ENCODE measurements at places on chromosomes 2 and 18. TPM values are rescaled to one million over a fixed set of nuclear protein-coding genes. Genes with fewer than 3 reads are reported as not detected.

The ITGA6 gene
- total RNA-seq, result 0.68 TPM

The RTN4 gene
- 86.9 TPM for total RNA-seq

The INPP4A gene
- 45.0 TPM for total RNA-seq

The QPCT gene
- total RNA-seq, result 2.1 TPM

The COLEC12 gene
- not detected for total RNA-seq

The INSIG2 gene
- total RNA-seq, result 35.2 TPM

The GTF2A1L gene
- not detected for total RNA-seq

The LBX2 gene
- 0.36 TPM for total RNA-seq

The POTEJ gene
- total RNA-seq, result not detected

The FAM210A gene
- total RNA-seq, result 42.3 TPM

The CXCR1 gene
- total RNA-seq, result not detected

The VSNL1 gene
- total RNA-seq, result not detected

The CPO gene
- not detected for total RNA-seq

The CNOT11 gene
- 69.6 TPM for total RNA-seq

The SERPINB11 gene
- not detected for total RNA-seq

The CCDC150 gene
- total RNA-seq, result 18.2 TPM

GRCh38 chr2:145350011-145350410, 830.1 kb upstream of the ZEB2 start:
- H3K4me3 ChIP-seq, result no peak overlapping the region
- no peaks in the 10 kb centered on the region for H3K27me3 ChIP-seq
- no peaks in the 10 kb centered on the region for H3K4me1 ChIP-seq
- no peak overlapping the region for H3K27ac ChIP-seq
- DNase-seq, result no peak
- H3K36me3 ChIP-seq, result no peaks in the 10 kb centered on the region

GRCh38 chr2:23380562-23381065, 4.4 kb upstream of the KLHL29 start:
- H3K27ac ChIP-seq, result peak overlapping the region; percentile 51
- H3K27me3 ChIP-seq, result peaks cover 62% of the 10 kb centered on the region
- peak; percentile 74 for DNase-seq
- peaks cover 1% of the 10 kb centered on the region for H3K36me3 ChIP-seq
- peaks cover 22% of the 10 kb centered on the region for H3K4me1 ChIP-seq

DNA sequence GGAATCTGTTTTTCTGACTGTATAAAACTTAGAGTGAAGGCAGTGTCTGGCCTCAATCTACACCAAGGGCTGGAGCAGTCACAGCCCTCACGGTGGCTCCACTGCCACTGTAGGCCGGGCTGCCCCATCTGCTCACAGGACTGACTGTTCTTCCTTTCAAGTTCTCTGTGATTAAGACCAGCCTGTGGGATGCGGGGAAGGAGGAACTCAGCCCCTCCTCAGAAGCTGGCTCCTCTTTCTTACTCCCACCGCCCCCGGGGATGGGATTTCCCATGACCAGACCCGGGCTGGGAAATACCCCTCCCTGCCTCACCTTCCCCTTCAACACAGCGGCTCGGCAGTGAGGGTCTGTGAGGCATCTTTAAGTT, 106.0 kb downstream of the COPS8 start:
- DNase-seq, result no peak
- H3K36me3 ChIP-seq, result no peaks in the 10 kb centered on the region

GRCh38 chr2:133602538-133602937, 34.3 kb upstream of the NCKAP5 start:
- DNase-seq, result no peak
- H3K4me3 ChIP-seq, result no peak overlapping the region
- H3K27me3 ChIP-seq, result no peaks in the 10 kb centered on the region
- no peaks in the 10 kb centered on the region for H3K36me3 ChIP-seq

DNA sequence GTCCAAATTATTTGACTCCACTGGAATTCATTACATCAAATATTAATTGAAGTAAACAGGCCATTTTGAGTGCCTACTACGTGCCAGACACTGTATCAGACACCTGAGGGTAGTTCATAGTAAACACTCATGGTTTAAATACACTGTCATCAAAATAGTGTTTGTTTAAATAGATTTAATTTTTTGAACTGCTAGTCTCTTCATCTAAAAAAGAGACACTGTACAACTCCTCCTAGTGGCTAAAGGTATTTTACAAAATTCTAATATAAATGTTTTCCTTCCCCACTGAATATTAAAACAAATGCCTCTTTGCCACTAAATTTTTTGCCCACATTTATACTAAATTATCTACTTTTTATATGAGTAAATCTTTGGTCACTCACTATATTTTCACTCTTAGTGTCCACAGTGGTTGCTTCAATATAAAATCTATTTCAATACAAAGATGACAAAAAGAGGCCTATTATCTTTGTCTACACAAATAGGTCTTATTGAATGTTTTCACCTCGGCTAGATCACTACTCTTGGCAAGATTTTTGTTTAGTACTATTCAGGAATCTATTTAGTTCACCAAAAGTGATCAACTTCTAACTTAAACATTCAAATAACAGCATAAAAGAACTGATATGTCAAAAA, 122.1 kb downstream of the TMEM247 start:
- peak; percentile 26 for DNase-seq
- peaks cover 7% of the 10 kb centered on the region for H3K36me3 ChIP-seq
- H3K4me3 ChIP-seq, result no peak overlapping the region
- no peaks in the 10 kb centered on the region for H3K27me3 ChIP-seq
- no peaks in the 10 kb centered on the region for H3K4me1 ChIP-seq

GRCh38 chr18:45481821-45482220, 133.5 kb upstream of the SLC14A2 start:
- no peak overlapping the region for H3K4me3 ChIP-seq
- H3K36me3 ChIP-seq, result no peaks in the 10 kb centered on the region
- H3K4me1 ChIP-seq, result no peaks in the 10 kb centered on the region
- no peak overlapping the region for H3K27ac ChIP-seq

DNA sequence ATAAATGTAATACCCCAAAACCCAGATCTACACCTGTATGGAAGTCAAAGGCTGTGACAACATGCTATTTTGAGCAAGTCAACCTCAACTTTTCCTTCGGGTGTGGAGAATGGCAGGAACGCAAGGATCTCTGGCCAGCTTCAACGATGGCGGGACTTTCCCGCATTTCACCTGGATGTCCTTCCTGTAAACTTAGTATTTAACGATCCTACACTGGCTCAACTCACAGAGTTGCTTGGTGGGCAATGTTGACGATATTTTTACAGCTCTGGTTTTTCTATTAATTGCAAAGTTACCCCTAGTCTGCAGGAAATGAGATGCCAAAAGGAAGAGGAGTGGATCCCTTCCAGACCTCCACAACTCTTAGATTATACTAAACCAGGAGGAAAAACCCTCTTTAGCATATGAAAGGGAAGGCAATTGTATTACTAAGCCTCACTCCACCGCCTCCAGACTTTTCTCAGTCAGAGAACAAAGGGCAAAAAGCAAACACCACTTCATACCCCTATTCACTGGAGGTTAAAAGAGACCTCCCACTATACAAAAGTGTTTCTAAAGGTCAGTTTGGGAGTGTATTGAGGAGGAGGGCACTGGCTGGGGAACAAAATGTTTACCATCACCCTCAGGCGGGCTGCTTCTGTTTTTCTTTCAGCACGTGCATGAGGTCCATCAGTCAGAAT, 56.5 kb upstream of the ACVR1 start:
- no peaks in the 10 kb centered on the region for H3K36me3 ChIP-seq
- no peak overlapping the region for H3K27ac ChIP-seq
- no peak overlapping the region for H3K4me3 ChIP-seq
- peaks cover 3% of the 10 kb centered on the region for H3K4me1 ChIP-seq
- no peak for DNase-seq

DNA sequence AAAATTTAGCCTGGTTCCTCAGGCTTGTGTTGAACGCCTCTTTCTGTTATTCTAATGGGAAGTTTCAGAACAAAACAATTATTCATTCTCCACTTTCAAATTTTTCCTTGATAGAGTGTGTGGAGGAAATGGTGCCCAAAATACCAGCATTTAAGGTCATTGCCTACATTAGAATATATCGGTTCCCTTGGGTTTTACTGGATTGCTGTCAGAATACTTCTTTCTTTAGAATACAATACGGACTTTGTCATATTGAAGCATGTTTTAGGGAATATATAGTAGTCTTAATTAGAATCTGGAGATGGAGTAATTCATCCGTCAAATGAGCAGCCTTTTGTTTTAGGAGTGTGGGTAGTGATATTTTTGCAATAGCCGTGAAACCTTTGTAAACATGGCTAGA, 13.3 kb downstream of the LIMS1 start:
- H3K36me3 ChIP-seq, result peaks cover 13% of the 10 kb centered on the region
- H3K4me1 ChIP-seq, result peaks cover 6% of the 10 kb centered on the region
- no peak for DNase-seq
- no peak overlapping the region for H3K27ac ChIP-seq
- no peaks in the 10 kb centered on the region for H3K27me3 ChIP-seq
- H3K4me3 ChIP-seq, result no peak overlapping the region

- no peak overlapping the region for H3K4me3 ChIP-seq
- no peaks in the 10 kb centered on the region for H3K4me1 ChIP-seq
- no peak overlapping the region for H3K27ac ChIP-seq
- H3K36me3 ChIP-seq, result no peaks in the 10 kb centered on the region
- DNase-seq, result no peak
- H3K27me3 ChIP-seq, result peaks cover 12% of the 10 kb centered on the region
Observed at GRCh38 chr2:160028431-160029269, 33.8 kb downstream of the PLA2R1 start.

GRCh38 chr2:239253264-239253663, 147.6 kb downstream of the HDAC4 start:
- H3K27me3 ChIP-seq, result no peaks in the 10 kb centered on the region
- no peak overlapping the region for H3K4me3 ChIP-seq
- peaks cover 46% of the 10 kb centered on the region for H3K36me3 ChIP-seq
- peaks cover 50% of the 10 kb centered on the region for H3K4me1 ChIP-seq
- DNase-seq, result no peak

DNA sequence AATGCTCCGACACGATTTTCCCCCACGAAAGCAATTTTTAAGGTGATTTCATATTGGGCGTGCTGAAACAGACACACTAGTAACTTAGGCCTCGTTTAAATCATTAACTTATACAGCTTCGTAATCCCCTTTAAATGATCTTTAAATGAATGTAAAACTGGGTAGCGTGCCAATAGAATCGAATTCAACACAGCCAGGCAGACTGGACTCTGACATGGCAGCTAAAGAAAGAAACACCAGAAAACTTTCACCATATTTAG, 2.4 kb upstream of the ID2 start:
- DNase-seq, result no peak
- peak overlapping the region; percentile 68 for H3K27ac ChIP-seq
- H3K4me3 ChIP-seq, result peak overlapping the region; percentile 98
- peaks cover 33% of the 10 kb centered on the region for H3K4me1 ChIP-seq
- H3K36me3 ChIP-seq, result peaks cover 28% of the 10 kb centered on the region

GRCh38 chr18:3319399-3319798, 57.5 kb downstream of the MYL12B start:
- no peak overlapping the region for H3K27ac ChIP-seq
- H3K4me3 ChIP-seq, result no peak overlapping the region
- H3K36me3 ChIP-seq, result no peaks in the 10 kb centered on the region
- DNase-seq, result peak; percentile 52
- H3K4me1 ChIP-seq, result peaks cover 9% of the 10 kb centered on the region

DNA sequence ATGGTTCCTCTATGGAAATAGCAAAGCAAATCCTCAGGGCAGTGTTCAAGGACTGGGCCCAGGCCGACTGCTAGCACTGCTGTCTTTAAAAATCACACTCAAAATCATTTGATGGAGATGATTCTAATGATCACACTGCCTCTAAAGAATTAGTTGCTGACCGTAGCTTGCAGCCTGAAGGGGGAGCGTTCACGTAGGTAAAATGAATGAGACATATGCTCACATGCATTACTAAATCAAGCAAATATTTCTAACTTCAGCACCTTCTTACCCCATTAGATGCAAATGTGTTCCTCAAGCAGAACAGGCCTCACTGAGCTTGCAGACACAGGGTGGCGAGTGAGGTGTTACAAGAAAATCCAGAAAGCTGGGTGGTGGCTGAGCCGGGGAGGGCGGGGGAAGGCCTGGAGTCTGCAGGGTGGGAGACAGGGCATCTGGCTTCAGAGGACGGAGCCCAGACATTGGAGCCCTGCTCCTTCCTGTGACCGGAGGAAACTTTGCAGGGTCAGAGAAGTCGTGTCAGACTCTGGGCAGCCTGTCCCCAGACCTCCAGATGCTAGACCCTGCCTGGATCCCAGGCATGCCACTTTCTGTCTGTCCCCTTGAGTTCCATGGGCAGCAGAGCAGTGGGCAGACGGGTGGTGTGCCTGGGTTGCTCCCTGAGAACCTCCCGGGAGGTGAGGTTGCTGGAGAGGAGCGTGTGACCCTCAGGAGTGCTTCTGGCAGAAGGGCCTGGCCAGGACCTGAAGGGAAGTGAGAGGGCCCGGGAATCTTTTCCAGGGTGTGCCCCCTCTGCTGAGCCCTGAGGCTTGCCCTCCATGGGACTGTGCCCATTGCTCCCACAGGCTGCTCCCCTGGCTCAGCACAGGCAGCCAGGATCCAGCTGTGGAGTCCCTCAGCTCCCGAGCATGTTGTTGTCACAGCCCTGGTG, 7.1 kb upstream of the NPPC start:
- no peak overlapping the region for H3K27ac ChIP-seq
- no peaks in the 10 kb centered on the region for H3K36me3 ChIP-seq
- H3K27me3 ChIP-seq, result peaks cover 14% of the 10 kb centered on the region
- H3K4me1 ChIP-seq, result no peaks in the 10 kb centered on the region

GRCh38 chr2:119174993-119175347, 16.4 kb upstream of the C1QL2 start:
- H3K27me3 ChIP-seq, result no peaks in the 10 kb centered on the region
- H3K4me1 ChIP-seq, result no peaks in the 10 kb centered on the region
- no peak for DNase-seq
- no peak overlapping the region for H3K4me3 ChIP-seq

- H3K4me3 ChIP-seq, result no peak overlapping the region
- H3K36me3 ChIP-seq, result peaks cover 25% of the 10 kb centered on the region
- DNase-seq, result no peak
- H3K27me3 ChIP-seq, result no peaks in the 10 kb centered on the region
- no peak overlapping the region for H3K27ac ChIP-seq
Observed at GRCh38 chr2:195363496-195363895, 293.5 kb upstream of the SLC39A10 start.

GRCh38 chr2:2919574-2920365, 457.8 kb downstream of the EIPR1 start:
- DNase-seq, result no peak
- no peak overlapping the region for H3K27ac ChIP-seq
- no peaks in the 10 kb centered on the region for H3K4me1 ChIP-seq
- no peak overlapping the region for H3K4me3 ChIP-seq
- no peaks in the 10 kb centered on the region for H3K36me3 ChIP-seq
- H3K27me3 ChIP-seq, result peaks cover 2% of the 10 kb centered on the region

- H3K27me3 ChIP-seq, result no peaks in the 10 kb centered on the region
- no peak overlapping the region for H3K27ac ChIP-seq
- H3K36me3 ChIP-seq, result no peaks in the 10 kb centered on the region
- H3K4me1 ChIP-seq, result no peaks in the 10 kb centered on the region
Observed at GRCh38 chr2:18934886-18935285, 345.5 kb upstream of the NT5C1B start.

DNA sequence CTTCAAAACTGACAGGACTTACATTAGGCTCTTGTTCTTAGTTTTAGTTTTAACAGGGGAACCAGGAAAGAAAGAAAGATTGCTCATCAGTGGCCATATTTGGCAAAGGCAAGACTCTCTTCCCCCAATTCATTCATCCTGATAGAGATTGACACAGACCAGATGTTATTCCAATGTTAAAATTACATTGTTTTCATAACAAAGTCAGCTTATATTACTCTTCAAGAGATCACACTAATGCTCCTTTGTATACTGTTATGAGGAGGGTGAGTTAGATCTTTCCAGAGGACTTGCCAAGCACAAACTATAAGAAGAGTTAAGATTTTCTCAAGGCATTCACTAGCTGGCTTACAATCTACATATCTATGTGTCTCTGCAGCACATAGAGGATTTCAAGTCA, 252.1 kb downstream of the SLC8A1 start:
- H3K4me3 ChIP-seq, result no peak overlapping the region
- no peaks in the 10 kb centered on the region for H3K4me1 ChIP-seq
- no peak overlapping the region for H3K27ac ChIP-seq
- no peak for DNase-seq
